Left renal cortex interstitium (tissue), 4 donors: ENCODE measurements at places on chromosomes 12 and 14. TPM values are rescaled to one million over a fixed set of nuclear protein-coding genes. Genes with fewer than 3 reads are reported as not detected.

LRRC74A gene
- not detected for polyA plus RNA-seq

C1RL gene
- 29.5 TPM for polyA plus RNA-seq

DNA sequence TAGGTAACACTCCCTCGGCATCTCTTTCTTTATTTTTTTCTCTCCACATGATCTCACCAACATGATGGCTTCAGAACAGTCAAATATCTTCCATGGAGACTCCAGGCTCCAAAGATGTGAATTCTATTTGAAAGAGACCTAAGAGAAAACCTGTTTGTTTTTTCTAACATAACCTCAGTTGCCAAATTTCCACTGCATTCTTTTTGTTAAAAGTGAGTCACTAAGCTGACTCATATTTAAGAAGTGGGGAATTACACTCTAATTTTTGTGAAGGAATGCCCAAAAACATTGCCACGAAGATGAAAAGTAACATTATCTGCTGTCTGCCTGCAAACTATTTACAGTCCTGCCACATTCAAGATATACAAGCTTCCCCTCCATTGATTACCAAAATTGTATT, 1337.6 kb downstream of the LRFN5 start:
- DNase-seq, result no peak

GRCh38 chr14:20138520-20138919, at the start of gene OR4N5:
Gene OR4N5, plus strand, starts transcription at chr14:20138820. Its CDS starts 4,916 bp downstream, at chr14:20143736.
- no peak for DNase-seq

LALBA gene
- not detected for polyA plus RNA-seq

DNA sequence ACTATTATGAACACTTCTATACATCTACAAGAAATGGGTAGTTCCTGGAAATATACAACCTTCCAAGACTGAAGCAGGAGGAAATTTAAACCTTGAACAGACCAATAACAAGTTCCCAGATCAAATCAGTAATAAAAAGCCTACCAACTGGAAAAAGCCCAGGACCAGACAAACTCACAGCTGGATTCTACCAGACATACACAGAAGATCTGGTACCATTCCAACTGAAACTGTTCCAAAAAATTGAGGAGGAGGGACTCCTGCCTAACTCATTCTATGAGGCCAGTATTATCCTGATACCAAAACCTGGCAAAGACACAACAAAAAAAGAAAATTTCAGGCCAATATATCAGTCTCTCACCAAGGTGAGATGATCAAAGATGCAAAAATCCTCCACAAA, 189.4 kb downstream of the RPS29 start:
- no peak for DNase-seq
